Stimulated activated CD4-positive, alpha-beta T cell treated with anti-CD3 and anti-CD28 coated beads, Interleukin-12 subunit alpha, Interleukin-12 subunit beta, amount 100 ng/mL, for 4 hours (primary cell): ENCODE measurements at places on chromosomes 5 and 9.

GRCh38 chr9:91951944-91952520 lies 2.0 kb upstream of the ROR2 start:
- DNase-seq = no peak

GRCh38 chr5:109743770-109744212 lies 54.1 kb downstream of the MAN2A1 start:
- no peak for DNase-seq

GRCh38 chr9:95722141-95722540 lies 153.3 kb upstream of the ERCC6L2 start:
- no peak for DNase-seq

- no peak for DNase-seq
Measured at GRCh38 chr9:129822898-129823541, 916 bp downstream of the TOR1A start.

DNA sequence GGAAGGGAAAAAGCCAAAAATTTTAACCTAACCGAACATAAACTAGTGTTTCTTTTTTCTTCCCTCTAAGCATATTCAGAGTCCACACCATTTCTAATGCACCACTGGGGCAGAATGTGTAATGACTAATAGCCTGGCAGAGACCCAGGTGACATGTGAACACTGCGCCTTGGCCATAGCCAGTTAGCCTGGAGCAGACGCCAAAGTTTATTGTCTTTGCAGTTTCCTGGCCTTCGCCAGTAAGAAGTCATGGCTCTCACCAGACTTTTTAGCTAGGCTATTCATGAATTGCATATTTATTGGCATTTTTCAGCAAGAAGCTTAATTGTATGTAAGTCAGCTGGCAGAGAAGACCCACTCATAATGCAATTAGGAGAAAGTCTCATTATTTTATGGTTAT lies 182.8 kb upstream of the SLC27A6 start:
- DNase-seq = no peak

- DNase-seq = no peak
Measured at GRCh38 chr9:130972957-130973685, 34.1 kb upstream of the FIBCD1 start.

DNA sequence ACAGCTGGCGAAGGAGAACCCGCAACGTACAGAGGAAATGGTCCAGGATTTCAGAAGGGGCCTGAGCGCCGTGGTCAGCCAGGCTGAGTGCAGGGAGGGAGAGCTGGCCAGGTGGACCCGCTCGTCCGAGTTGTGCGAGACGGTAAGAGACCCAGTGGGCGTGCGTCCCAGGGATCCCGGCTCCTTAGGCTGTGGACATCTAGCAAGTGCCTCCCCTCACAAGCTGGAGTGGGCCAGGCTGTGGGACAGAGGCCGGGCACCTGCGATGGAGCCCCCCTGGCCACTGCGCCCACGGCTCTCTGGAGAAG lies 29.5 kb upstream of the LRRC14B start:
- DNase-seq = no peak
